GM23248 (cell line): ENCODE measurements at places on chromosomes 1 and 21.

DNA sequence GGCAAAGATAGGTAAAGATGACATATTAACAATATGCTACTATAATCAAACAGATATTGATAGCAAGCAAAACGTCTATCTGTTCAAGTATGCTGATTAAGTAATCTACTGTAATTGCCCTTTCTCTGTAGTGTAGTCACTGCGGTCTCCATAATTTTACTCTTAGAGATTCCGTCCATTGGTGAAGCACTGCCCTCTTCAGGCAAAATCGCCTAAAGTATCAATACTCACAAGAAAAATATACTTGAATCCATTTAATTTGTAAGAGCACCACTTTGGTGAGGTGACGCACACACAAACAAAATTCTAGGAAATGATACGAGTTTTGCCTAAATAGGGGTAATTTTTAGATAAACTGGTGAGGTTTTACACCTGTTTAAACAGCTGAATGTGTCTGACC lies 434.6 kb upstream of the CHRM3 start:
- DNase-seq, result peak; percentile 42

- peak; percentile 46 for DNase-seq
Measured at GRCh38 chr1:145729666-145730436, 10.6 kb downstream of the CD160 start.

- DNase-seq, result no peak
Measured at GRCh38 chr1:193431265-193431977, 245.0 kb upstream of the B3GALT2 start.

GRCh38 chr1:18534810-18535205 lies 54.1 kb downstream of the KLHDC7A start:
- DNase-seq, result no peak

DNA sequence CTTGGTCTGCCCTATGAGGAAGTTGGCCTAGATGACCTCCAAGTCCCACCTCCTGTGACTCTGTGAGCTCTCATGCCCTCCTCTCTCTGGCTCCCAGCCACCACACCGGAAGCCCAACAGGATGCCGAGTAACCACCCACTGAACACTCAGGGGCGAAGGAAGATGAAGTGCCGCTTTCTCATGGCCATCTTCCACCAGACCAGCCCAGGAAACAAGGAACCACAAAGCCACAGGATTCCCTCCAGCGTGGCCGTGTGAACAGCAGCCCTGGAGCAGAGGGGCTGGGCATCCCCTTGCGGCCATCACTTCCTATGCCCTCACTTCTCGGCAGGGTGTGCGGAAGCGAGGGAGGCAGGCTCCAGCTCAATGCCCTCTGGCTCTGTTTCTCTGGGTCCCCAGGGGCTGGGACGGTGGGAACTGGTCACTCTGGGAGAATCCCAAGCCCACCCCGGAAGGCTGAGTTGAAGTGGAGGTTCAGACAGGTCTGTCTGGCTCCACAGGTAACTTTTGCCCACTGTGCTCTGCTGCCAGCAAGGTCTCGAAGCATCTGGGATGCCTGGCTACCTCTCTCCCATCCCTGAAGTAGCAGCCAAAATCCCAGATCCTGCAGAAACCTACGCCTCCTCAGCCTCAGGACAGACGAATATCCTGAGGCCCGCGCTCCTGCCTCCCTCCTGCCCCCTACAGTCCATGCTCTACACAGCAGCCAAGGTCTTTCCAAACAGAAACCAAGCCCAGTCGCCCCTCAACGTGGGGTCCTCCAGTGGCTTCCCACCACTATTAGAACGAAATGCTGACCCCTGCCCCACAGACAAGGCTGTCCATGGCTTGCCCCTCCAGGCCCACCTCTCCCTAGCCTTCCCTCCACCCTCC lies 44.2 kb upstream of the ECE1 start:
- DNase-seq, result peak; percentile 93

DNA sequence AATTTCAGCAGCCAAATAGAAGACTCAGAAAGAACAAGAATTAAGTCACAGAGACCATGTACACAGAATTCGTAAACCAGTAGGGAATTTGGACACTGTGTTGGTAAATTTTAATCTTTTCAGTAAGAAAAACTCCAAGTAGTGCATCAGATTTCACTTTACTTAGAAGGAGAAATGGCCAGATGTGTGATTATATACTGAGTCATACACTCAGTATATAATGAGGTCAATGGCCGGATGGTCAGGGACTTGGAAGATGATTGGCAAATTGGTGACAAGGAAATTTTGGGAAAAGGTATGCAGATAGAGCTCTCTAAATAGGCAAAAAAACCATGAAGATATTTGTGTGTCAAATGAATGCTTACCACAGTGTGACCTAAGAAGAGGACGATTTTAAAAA lies 399.8 kb upstream of the LRRC7 start:
- no peak for DNase-seq

DNA sequence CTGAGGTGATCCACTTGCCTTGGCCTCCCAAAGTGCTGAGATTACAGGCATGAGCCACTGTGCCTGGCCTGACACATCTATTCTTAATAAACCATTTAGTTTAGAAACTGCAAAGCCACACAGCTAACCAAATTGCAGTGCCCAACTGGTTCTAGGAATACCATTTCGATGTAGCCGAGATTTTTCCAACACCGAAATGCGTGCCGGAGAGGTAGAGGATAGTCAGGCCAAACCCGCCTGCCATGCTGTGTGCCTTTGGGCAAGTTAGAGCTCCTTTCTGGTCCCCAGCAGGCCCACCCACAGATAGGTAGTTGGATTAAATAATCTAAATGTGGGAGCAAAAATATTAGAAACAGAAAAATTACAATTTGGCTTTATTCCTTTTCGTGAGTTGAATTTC lies 254.4 kb downstream of the FOXD2 start:
- DNase-seq, result no peak

DNA sequence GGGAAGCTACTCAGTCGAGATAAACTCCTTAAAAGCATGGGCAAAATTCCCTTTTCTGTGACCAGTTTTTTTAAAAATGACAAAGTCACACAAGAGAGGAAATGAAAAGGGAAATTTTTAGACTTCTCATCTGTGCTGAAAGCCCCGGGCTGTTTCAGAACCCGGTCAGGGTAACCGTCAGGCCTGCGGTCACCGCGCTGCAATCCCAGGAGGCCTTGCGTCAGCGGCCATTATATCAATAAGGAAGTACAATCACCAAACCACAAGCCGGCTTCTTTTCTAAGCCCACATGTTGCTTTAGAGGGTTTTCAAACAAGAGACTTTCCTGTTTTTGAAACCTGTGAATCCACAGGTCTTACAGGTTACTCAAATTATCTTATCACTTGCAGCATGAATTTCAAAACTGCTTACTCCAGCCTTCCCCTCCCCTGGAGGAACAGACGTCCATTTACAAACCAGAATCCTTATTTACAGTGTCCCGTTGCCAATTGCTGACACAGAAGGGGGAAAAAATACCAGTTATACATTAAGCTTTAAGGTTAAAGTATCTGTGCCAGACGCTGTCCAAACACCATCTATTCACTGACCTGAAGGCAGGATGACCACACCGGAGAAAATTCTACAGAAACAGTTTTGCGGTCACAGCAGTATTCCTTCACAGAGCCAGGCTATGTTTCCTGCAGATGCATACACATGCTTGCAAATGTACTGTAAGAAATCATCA lies 165.3 kb downstream of the TOMM20 start:
- peak; percentile 97 for DNase-seq

GRCh38 chr21:34200288-34200905 lies 127.0 kb downstream of the MRPS6 start:
- DNase-seq, result no peak

GRCh38 chr1:204307334-204307883 lies 52.3 kb downstream of the PLEKHA6 start:
- peak; percentile 60 for DNase-seq

DNA sequence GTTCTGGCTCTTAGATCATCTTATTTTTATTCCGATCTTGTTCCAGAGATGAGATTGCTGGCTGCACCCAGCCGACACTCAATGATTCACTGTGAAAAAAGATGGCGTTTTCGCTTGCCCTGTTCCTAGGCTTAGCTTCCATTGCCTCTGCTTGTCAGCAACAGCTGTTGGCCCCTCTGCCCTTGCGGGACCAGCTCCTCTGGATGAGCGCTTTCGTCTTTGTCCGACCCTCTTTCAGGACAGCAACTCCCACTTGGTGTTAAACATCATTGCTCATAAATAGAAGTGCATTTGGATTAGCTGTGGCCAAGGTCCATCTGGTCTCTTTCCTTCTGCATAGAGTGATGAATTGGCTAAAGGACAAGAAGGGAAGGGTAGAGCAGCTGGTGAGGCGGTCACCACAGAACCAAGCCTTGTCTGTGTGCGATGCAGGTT lies 43.5 kb upstream of the SCCPDH start:
- no peak for DNase-seq

GRCh38 chr1:198636391-198636790 lies 2.4 kb upstream of the PTPRC start:
- DNase-seq, result no peak

GRCh38 chr21:32732544-32732943 lies 4.7 kb upstream of the SYNJ1 start:
- DNase-seq, result no peak
